ENCODE measurements at places on chromosomes 12 and 14. TPM values are rescaled to one million over a fixed set of nuclear protein-coding genes. Genes with fewer than 3 reads are reported as not detected.

GRCh38 chr14:95003099-95003960 is 154.0 kb downstream of the DICER1 start:
- no peak for DNase-seq

Gene JPH4
- not detected for total RNA-seq

GRCh38 chr14:91273273-91273884 is 28.9 kb upstream of the GPR68 start:
- DNase-seq = no peak

- DNase-seq = no peak
These were observed 19.1 kb downstream of the DAAM1 start for GRCh38 chr14:59207506-59207933.

DNA sequence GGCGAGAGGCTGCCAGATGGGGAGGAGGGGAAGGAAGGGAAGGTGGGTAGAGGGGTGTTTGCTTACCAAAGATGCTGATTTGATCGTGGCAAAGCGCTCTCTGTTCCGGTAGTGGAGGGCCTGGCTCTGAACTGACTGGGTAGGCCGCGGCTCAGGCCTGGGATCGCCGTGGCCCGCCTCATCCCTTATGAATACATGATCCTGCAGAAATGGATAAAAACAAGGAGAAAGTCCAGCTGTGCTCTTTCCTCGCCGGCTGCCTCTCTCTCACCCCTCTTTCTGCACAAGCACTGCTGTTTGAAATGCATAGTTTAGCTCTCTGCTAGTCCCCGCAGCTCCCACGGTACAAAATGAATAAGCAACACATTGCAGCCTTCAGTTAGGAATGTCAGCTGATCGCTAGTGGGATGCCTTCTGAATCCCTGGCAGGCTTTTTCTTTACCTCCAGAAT is 53.8 kb downstream of the PEBP1 start:
- no peak for DNase-seq

- DNase-seq = no peak
These were observed 134.8 kb upstream of the FUT8 start for GRCh38 chr14:65277580-65278270.

DNA sequence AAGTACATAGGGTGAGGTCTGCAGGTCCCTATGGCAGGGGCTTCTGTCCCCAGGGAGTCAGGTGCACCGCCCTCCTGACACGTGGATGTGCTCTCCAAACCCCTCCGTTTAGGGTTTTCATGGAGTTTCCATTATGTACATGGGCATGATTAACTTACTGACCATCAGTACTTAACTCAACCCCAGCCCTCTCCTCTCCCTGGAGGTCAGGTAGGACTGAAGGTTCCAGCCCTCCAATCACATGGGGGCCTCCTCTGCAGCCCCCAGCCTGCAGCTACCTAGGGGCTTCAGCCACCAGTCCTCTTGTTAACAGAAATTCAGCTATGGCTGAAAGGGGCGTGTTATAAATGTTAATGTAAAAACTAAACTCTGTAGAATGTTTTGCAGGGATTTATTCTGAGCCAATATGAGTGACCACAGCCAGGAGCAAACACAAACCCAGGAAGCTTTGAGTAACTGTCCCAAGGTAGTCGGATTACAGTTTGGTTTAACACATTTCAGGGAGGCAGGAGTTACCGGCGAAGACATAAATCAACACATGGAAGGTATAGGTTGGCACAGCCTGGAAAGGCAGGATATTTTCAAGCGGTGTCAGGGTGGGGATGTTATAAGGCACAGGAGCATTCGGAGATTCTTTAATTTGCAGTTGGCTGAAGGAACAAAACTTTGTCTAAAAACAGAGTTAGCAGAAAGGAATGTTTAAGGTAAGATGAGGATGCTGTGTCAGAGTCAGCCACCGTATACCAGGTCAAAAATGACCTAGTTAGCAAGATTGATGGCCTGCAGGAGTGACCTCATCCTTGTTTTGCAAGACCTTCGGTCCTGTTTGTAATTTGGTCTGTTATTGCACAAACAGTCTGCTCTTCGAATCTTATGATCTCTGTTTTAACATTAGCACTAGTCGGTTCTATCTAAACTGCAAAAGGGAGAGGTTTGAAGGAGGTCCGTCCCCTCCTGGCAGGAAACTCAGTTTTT is 75.2 kb downstream of the TNFAIP2 start:
- peak; percentile 31 for DNase-seq

Gene MIP
- total RNA-seq = not detected

DNA sequence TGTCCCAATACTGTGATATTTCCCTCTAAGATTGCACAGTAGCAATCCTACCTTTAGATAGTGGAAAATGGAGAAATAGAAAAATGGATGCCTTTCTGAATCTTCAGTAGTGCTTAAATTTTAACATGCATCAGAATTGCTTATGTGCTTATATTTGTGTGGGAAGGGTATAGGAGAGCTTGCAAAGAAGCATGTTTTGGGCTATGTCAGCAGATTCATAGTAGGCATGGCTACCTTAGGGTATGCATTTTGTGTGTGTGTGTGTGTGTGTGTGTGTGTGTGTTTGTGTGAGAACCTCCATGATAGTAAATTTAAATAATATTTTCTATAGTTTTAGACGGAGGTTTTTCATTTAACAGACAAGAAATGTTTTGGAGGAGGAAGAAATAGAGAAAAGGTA is 38.3 kb downstream of the NEUROD4 start:
- DNase-seq = no peak

- DNase-seq = no peak
These were observed 1.5 kb downstream of the CLECL1 start for GRCh38 chr12:9731393-9731792.

DNA sequence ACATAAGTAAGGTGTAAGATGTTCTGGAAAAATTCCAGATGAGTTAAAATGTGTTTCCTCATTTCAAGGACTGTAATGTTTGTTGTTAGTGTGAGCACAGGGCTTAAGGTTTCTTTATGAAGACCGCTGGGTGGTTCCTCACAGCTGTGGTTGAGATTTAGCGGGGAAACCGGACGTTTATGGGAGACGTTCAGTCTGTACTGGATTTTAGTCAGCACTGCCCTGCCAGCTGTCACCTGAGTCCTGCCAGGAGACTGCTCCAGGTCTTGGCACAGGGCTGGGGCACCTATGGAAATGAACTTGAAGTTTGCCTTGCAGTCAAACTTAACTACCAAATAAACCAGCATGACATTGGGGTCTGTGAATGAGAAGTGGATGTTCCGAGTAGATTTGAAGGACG is 555.2 kb downstream of the DIO2 start:
- no peak for DNase-seq

Gene GPR137C
- 0.63 TPM for total RNA-seq

Gene RASSF9
- 0.17 TPM for total RNA-seq

Gene FBLN5
- total RNA-seq = 0.58 TPM

GRCh38 chr12:123099560-123100192 is 51.2 kb downstream of the PITPNM2 start:
- no peak for DNase-seq

- no peak for DNase-seq
These were observed 25.4 kb upstream of the PLEKHD1 start for GRCh38 chr14:69459122-69459521.

Gene SPIC
- total RNA-seq = not detected
